ENCODE measurements at places on chromosomes 13 and 19. TPM values are rescaled to one million over a fixed set of nuclear protein-coding genes. Genes with fewer than 3 reads are reported as not detected.

CCNE1 gene
- 30.4 TPM for total RNA-seq

GRCh38 chr13:28976195-28976594, 156.1 kb downstream of the MTUS2 start:
- no peak overlapping the region for H3K4me3 ChIP-seq
- H3K4me1 ChIP-seq = no peaks in the 10 kb centered on the region
- no peak for DNase-seq

DNA sequence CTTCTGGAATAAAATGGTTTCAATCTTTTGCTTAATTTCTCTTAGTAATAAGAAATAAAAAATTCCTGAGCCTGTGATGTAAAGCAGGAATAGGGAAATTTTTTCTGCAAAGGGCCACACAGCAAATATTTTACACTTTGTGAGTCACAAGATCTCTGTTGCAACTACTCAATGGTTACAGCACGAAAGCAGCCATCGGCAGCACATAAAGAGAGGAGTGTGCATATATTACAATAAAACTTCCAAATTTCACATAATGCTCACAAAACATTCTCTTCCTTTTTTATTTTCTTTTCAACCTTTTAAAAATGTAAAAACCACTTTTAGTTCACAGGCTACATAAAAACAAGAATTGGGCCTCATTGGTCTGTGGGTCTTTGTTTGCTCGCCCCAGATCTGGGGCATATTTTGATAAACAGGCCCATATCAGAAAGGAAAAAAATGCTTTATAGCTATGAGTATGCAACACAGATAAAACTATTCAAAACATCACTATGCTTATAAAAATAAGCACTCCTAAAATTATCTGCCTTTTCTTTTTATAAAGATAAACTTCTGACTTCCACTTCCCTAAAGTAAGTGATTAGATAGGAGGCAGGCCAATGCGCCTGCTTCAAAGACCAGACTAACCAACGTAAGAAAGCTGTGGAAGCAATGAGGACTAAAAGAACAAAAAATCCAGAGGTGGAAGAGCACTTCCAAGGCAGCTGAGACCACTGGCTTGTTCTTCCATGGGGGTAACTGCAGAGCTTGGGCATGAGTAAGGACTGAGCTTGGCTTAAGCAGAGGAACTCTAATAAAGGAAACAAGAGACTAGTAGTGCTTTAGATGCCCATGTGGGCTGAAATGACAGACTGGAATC, 26.5 kb downstream of the MYCBP2 start:
- H3K36me3 ChIP-seq = peaks cover 19% of the 10 kb centered on the region
- DNase-seq = no peak
- no peak overlapping the region for H3K4me3 ChIP-seq
- peaks cover 72% of the 10 kb centered on the region for H3K4me1 ChIP-seq
- H3K27me3 ChIP-seq = no peaks in the 10 kb centered on the region

PRSS57 gene
- total RNA-seq = not detected

ZNF541 gene
- 0.11 TPM for total RNA-seq

All from activated CD4-positive, alpha-beta T cell treated with anti-CD3 and anti-CD28 coated beads for 36 hours (primary cell).